ENCODE measurements at places on chromosomes 4 and X. TPM values are rescaled to one million over a fixed set of nuclear protein-coding genes. Genes with fewer than 3 reads are reported as not detected.

Gene IL2RG
- polyA plus RNA-seq, result 1.8 TPM

Gene CXCL6
- not detected for polyA plus RNA-seq

Gene CFAP99
- not detected for polyA plus RNA-seq

Gene CD38
- polyA plus RNA-seq, result 1.3 TPM

Gene APOOL
- polyA plus RNA-seq, result 10.1 TPM

Gene ZCCHC12
- 0.29 TPM for polyA plus RNA-seq

Gene SPANXC
- not detected for polyA plus RNA-seq

Gene SHROOM3
- 37.5 TPM for polyA plus RNA-seq

Gene CITED1
- 26.4 TPM for polyA plus RNA-seq

Gene PDZD4
- 2.1 TPM for polyA plus RNA-seq

DNA sequence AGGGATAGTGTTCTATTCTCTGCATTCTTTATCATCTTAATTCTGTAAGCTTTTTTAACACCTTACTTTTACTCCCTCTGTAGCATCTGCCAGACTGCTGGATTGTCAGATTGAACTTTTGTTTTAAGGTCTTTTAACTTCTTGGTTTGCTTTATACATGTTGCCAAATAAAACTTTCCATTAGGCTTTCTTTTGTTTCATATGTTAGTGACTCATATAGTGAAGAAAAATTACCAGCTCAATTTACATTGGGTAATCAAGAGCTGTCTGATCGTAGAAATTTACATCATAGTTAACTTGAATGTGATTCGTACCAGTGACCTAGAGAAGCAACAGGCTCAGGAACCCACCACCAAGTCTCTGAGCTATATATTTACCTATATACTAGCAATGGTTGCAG, 28.5 kb upstream of the KLHL4 start:
- no peak for DNase-seq

DNA sequence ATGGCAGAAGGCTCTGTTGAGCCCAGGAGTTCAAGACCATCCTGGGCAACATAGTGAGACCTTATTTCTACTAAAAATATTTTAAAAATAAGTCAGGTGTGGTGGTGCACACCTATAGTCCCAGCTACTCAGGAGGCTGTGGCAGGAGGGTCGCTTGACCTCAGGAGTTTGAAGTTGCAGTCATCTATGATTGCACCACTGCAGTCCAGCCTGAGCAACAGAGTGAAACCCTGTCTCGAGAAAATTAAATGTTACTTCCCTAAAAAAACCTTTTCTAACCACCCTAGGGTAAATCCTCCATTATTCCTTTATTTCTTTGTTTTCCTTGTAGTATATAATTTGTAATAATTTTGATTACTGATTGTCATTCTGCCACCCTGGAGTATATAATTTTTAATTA, 7.9 kb downstream of the FAM200B start:
- no peak for DNase-seq

DNA sequence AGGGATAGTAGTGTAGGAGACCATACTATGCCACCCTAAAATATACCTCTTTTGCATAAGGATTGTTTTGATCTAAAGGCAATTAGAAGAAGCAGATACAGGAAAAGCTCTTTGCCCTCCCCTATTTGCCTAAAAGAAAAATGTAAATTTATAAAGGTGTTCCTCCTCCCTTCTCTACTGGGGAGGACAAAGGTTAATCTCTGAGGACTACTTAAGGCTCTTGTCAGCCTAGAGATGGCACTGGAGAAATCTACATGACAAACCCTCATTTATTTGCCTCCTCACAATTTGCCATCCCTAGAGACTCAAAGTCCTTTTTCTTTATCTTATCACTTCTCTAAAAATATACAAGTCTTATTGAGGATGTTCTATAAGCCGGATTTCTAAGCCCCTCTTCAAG, 1021.8 kb downstream of the STPG2 start:
- DNase-seq, result no peak

DNA sequence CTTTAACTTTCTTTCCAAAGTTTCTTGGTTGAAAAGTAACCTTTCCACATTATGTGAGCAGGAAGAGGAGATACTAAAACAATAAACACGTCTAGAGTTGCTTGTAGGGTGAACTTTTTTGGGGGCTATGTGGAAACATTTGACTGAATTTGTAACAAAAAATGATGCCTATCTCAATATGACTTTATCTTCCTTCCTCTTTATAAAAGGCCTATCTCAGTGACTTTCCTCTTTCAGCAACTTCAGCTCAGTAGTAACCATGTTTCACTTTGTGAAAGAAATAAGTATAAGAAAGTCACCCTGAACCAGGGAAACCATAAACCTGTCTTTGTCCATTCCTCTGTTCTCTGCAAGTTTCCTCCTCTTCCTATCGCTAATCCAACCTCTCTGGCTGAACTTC, 124.7 kb upstream of the TMEM164 start:
- DNase-seq, result no peak

DNA sequence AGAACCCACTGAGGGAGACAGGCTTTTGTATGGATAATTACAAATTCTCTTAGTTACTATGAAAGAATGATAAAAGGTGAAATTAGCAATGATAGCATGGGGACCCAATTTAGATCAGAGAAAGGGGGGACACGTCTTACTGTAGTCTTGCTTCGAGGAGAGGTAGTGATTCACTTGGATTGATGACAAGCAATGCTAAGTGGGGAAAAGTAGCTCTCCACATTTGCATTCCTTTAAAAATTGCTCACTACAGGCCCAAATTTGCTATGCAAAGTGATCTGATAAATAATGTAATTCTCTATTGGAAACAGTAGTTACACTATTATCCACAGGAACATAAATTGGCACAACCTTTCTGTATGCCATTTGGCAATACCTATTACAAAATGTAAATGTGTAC, 42.5 kb upstream of the MAP3K15 start:
- DNase-seq, result no peak

DNA sequence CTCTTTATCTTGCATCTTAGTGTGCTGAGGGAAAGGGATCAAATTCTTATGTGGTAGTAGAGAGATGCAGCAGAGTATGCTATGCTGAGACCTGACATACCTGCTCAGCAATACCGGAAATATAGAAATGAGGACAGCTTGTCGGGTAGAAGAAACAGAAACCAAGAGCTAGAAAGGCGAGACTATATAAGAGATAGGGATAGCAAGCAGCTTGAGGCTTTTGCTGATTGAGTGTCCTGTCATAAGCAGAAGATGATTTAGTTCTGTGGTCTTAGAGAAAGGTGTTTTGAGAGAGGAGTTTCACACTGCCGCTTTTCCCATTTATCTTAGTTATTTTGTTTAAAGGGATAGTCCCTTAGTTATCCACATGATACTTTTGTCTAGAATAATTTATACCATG, 31.7 kb downstream of the USP9X start:
- DNase-seq, result no peak

DNA sequence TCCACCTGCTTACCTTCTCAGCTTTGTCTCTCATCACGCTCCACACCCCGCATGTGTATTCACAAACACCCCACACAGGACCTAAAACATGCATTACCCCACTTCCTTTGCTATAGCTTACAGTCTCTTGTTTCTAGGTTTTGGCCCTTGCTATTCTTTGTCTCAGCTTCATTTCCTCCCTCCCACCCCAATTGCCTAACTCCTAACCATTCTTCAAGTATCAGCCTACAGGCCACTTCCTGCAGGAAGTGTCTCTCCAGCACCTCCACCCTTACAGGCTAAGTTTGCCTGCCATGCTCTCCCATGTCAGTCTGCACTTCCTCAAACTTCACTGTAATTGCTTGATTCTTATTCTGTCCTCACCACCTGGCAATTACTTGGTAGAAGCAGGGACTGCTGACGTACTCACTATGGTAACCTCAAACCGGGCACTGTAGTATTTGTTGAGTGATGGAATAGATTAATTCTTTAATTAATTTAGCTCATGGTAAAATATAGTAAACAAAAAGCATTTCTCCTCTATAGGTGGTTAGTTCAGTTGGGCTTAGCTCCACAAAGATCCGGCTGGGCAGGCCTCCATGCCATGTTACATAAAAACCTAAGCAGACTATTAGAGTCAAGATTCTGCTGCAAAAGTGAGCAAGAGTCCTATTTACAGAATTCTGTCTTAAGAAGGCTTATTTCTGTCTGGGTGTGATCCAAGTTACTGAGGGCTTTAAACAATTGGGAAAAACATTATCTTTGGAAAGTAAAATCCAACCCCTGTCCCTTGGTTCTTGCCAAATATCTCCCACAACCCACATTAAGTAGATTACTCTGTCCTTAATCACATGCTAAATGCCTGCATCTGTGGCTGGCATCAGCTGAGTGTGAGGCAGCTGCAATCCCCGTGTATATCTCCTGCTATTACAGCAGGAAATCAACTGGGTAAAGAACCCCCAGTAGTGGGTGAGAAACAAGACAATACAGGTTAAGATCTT, 124.7 kb upstream of the CPEB2 start:
- peak; percentile 44 for DNase-seq

DNA sequence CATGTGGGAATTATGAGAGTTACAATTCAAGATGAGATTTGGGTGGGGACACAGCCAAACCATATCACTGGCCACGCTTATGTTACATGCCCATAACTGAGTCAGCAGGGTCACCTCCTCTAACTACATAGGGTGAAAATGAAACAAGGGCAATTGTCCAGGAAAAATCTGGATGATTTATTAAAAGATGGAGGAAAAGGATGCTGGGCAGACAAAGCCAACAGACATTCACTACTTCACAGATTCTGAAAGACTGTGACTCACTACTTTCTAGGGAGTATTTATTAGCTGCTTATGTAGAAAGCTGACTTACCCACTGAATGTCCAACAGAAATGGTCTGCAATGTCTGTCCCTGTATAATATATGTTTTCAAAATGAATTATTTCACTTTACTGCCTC, 72.4 kb downstream of the APBB2 start:
- DNase-seq, result peak; percentile 89

DNA sequence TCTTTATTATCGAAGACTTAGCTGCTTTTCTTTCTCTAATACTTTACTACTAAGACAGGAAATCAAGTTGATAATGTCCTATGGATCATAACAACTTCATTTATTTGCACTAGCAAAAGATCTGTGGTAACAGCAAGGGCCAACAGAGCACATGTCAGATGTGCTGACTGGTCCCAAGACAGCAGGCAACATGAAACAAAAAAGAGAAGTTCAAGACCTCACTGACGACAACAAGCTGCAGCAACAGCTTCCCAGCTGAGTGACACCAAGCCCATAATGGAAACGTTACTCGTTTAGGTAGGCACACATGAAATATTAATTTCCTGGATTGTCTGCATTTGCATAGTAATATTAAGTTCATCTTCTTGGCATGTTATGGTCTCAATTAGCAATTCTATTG, 126.9 kb downstream of the UNC5C start:
- peak; percentile 20 for DNase-seq

- DNase-seq, result no peak
Observed at GRCh38 chr4:138259271-138259670, 17.1 kb upstream of the SLC7A11 start.

GRCh38 chr4:1291996-1292702, 2.5 kb downstream of the MAEA start:
- DNase-seq, result no peak

DNA sequence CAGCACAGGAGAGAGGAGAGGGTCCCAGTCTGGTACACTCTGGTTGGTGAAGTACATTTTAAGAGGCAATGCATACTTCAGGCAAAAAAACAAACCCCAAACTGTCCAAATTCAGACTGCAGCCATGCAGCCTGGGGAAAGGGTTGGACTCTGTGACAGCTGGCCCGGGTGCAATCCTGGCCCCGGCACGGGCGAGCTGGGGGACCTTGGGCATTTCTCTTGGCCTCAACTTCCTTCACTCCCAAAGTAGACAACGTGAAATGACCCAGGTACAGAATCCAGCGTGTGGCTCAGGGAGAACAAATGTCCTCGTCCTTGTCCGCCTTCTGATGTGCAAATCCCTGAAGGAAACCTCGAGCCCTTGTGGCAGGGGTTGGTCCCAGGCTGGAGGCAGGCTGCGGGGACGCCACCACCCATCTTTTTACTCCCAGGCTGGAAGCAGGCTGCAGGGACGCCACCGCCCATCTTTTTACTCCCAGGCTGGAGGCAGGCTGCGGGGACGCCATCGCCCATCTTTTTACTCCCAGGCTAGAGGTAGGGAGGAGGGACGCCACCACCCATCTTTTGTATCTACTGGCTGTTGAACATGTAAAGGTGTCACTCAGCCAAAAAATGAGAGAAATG, 62.3 kb downstream of the ACOX3 start:
- no peak for DNase-seq

GRCh38 chr4:107856901-107857300, 32.2 kb downstream of the SGMS2 start:
- no peak for DNase-seq

DNA sequence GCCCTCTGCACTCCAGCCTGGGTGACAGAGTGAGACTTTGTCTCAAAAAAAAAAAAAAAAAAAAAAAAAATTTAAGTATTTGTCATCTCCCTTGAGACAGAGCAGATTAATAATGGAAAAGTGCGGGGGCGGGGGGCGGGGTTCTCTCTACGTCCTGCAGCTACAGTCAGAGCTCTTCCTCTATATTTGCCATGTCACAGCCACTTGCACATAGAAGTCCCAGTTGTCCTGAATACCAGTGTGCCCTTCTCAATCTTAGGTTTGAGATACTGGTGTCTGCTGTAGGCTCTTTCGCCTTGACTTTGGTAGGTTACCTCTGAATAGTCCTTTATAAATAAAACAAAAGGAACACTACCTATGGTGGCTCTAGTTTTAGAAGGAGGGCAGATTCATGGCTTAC, 237.8 kb upstream of the PGRMC2 start:
- DNase-seq, result no peak

GRCh38 chr4:145839151-145839550, 99.5 kb downstream of the ZNF827 start:
- no peak for DNase-seq

GRCh38 chr4:119136546-119136945, 914 bp downstream of the MYOZ2 start:
- peak; percentile 79 for DNase-seq

DNA sequence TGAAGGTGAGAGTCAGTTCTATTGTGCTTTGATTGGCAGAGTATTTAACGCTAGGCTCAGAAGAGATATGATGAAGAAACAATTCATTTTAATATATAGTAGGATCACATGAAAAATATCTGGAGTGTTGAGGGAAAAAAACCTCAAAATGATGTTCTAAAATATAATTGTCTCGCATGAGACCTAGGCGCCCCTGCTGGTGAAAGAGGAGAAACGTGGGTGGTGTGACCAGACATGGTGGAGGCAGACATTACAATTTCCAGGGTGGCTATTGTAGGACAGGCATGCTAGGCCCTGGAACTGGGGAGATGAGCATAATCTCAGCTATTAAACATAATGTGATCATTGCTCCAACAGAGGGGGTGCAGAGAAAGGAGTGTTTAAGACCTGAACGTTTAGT, 210.0 kb downstream of the HS3ST1 start:
- DNase-seq, result no peak

GRCh38 chr4:39998659-39999345, 21.1 kb upstream of the PDS5A start:
- DNase-seq, result no peak

GRCh38 chr4:76548704-76549103, 113.7 kb downstream of the SHROOM3 start:
- no peak for DNase-seq

GRCh38 chr4:89615051-89615450, 221.9 kb downstream of the SNCA start:
- DNase-seq, result no peak

GRCh38 chr4:165088366-165088765, 24.3 kb downstream of the TMEM192 start:
- DNase-seq, result no peak

- no peak for DNase-seq
Observed at GRCh38 chr4:4328840-4329239, 38.8 kb downstream of the ZBTB49 start.

Data from muscle of leg (tissue), 16 donors.